Vagina (tissue), 2 donors: ENCODE measurements at places on chromosomes 7 and 10.

DNA sequence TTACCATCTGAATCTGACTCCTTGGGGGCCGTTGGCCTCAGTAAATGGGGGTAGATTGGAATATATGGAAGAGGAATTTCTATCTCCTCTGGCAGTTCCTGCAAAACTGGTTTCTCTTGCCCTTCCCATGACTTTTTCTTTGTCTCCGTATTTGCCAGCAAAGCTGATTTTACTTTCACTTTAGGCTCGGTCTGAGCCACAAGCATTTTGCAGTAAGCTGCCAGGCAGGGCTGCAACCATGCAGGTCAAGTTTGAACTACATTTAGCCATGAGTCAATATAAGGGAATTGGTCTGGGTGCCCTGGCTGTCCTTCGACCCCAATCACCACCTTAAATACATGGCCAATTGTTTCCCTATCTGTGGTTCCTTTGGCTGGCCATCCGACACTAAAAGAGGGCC, 104.3 kb downstream of the TRIM24 start:
- DNase-seq, result no peak

DNA sequence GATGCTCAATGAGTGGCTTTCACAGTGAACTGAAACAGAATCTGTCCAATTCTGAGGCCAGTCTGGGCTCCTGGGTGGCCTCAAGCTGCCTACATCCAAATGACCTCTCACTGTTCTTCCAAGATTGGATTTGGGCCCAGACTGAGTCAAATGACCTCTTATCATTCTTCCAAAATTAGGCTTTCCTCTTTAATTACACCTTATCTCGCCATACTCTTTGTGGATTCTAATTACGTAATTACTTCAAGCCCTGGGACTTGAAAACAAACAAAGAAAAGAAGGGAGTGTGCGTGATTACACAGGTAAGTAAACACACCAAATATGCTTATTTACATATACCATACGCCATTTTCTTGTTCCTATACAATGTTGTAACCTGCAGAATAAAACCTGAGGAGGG, 18.8 kb downstream of the SORBS1 start:
- DNase-seq, result no peak

GRCh38 chr7:47387506-47387905, 194.4 kb downstream of the TNS3 start:
- no peak for DNase-seq

DNA sequence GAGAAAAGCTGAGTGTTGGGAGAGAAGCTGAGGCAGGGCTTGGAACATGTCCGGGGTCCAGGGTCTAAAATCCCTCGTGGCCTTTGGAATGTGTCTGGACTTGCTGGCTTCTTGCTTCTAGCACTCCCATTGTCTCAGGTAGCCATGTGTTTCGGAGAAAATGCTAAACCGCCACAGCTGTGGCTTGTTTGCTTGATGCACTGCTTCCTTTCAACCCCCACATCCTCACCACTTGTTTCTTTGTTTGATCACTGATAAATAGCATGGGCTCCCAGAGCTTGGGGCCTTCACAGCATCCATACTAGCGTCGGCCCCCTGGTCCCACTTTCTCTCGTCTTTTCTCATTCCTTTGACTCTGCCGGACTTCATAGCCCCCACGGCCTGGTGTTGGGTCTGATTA, 102.7 kb downstream of the ANKRD26 start:
- no peak for DNase-seq

DNA sequence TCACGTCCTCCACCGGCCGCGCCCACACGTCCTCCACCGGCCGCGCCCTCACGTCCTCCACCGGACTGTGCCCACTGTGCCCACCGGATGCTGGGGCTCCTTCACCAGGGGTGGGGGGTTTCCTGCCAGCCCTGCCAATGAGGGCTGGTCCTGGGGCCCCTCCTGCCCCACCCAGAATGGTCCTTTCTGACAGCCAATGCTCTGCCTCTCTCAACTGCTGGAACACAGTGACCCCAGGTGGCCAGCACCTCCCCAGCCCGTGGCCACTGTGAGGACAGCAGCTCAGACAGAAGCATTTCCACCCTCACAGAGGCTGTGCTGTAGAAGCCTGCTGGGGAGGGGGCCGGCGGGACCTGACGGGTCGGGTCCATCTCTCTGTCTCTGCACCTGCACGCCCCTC, 90.1 kb upstream of the DNAAF5 start:
- no peak for DNase-seq
